Heart right ventricle (tissue), 16 donors: ENCODE measurements at places on chromosomes 7 and 10. TPM values are rescaled to one million over a fixed set of nuclear protein-coding genes. Genes with fewer than 3 reads are reported as not detected.

- no peak for DNase-seq
These were observed 7.1 kb upstream of the CCL24 start for GRCh38 chr7:75820688-75821087.

DNA sequence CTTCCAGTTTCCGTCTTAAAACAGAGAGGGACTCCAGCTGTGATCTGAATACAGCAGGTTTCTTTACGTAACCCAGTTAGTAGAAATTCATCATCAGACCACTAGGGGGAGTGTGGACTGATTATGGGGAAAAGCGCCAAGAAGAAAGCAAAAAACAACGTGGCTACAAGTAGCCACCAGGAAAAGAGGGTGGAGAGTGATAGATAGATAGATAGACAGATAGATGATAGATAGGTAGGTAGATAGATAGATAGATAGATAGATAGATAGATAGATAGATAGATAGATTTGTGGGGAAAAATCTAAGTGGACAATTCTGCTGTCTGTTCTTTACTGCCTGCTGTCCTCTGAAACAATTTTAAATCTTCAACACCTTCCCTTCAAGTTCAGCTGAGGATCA is 12.7 kb upstream of the AKR1B10 start:
- no peak for DNase-seq

- no peak for DNase-seq
These were observed 51.6 kb downstream of the SEM1 start for GRCh38 chr7:96658022-96658412.

- no peak for DNase-seq
These were observed 16.1 kb upstream of the PCLO start for GRCh38 chr7:83178796-83179195.

DNA sequence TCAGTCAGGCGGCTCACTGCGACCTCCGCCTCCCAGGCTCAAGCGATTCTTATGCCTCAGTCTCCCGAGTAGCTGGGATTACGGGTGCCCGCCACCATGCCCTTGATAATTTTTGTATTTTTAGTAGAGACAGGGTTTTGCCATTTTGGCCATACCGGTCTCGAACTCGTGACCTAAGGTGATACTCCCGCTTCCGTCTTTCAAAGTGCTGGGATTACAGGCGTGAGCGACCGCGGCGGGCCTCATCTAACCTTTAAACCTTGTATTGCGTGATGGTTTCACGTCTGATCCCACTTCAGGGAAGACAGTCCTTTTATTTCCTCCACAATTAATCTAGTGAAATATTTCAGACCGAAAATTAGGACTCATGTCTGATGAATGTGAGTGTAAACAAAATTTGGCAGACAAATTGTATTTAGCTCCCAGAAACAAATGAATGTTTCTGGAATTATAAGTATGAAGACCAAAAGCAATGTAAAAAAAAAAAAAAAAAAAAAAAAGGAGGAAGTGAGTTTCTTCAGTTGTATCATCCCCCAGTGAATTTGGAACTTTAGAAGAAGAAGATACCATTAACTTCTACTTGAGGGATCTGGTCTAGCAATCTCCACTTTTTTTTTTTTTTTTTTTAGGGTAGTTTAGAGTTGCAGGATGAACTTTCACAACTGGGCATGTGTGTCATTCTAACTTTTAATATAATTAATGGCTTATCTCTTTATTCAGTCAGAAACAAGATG is 1.6 kb downstream of the NUP42 start:
- no peak for DNase-seq

- DNase-seq: no peak
These were observed 86.0 kb downstream of the SEMA3E start for GRCh38 chr7:83562960-83563359.

GRCh38 chr7:38309555-38309954 is 36.1 kb upstream of the TARP start:
- DNase-seq: no peak

GRCh38 chr7:55065511-55066229 is 46.9 kb downstream of the EGFR start:
- no peak for DNase-seq

- no peak for DNase-seq
These were observed 2.5 kb downstream of the TRIM8 start for GRCh38 chr10:102646610-102647442.

- no peak for DNase-seq
These were observed 139.7 kb upstream of the TMEM72 start for GRCh38 chr10:44771233-44771995.

- no peak for DNase-seq
These were observed 68.5 kb downstream of the MAP3K8 start for GRCh38 chr10:30502266-30503060.

GRCh38 chr10:2342206-2342605 is 604.9 kb upstream of the ADARB2 start:
- no peak for DNase-seq

DNA sequence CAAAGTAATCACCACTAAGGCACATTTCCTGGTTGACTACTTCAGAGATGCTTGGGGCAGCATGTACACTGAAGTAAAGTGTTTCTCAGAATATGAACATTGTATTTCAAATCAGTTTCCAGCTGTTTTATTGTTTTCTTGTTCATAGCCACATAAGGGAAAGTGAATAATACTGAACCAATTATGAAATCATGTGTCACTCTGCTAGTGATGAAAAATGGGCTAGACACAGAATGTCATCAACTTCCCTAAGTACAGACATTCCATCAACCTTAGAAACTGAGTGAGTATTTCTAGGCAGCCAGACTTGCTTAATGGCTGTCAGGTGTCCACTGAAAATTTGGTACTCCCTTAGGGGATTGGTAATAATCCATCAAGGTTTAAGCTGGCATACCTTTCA is 603.5 kb downstream of the ARL4A start:
- DNase-seq: no peak

- DNase-seq: no peak
These were observed 61.4 kb upstream of the PPP1R3C start for GRCh38 chr10:91694170-91694794.

GRCh38 chr10:59910867-59911266 is 4.5 kb upstream of the CCDC6 start:
- DNase-seq: no peak

DNA sequence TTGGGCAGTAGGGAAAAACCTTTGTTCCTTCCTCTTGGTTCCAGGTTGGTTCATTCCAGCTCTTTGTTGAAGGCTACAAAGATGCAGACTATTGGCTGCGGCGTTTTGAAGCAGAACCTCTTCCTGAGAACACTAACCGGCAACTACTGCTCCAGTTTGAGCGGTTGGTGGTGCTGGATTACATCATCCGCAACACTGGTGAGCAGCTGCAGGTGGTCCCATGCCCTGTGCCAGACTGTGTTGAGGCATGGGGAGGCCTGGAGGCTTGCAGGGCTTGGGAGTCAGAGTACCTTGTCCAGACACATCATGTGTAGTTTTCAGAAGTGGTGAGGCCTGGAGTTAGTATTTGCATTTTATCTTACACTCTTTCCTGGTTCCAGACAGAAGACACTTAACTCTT is 16.3 kb downstream of the PI4K2A start:
- no peak for DNase-seq

GRCh38 chr10:82071231-82071630 is 196.2 kb downstream of the NRG3 start:
- no peak for DNase-seq

DNA sequence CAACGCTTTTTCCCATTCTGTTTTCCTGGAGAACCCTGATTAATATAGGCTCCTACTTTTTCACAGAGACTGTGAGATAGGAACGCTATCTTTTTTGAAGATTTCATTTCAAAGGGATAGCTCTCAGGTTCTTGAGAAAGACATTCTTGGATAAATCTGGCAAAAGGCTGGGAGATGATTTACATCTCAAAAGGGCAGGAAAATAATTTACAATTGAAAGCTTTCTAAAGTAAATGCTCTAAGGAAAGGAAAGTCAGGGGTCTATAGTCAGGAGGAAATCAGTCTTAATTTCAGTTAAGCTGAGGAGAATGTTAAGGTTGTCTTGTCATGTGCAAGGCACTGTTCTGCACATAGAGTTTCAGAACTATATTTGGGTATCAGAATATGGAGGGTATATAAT is 278.8 kb downstream of the KIF20B start:
- DNase-seq: no peak

DNA sequence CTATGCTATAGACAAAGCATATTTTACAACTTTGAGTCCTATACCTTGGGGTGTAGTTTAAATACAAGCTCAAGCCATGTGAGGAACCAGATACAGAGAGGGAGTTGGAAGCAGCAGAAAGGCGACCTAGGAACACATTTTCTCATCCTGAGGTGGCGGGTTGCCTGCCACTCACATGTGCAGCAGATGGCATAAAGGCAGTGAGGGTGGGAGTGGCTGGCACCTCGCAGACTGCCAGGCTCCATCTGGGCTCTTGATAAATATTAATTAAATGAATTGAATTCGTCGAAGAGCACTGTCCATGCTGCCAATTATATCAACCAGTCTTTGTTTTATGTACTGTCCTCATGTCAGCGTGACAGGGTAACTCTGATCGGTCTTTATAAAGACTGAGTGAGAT is 79.0 kb upstream of the SEMA3C start:
- DNase-seq: no peak

DNA sequence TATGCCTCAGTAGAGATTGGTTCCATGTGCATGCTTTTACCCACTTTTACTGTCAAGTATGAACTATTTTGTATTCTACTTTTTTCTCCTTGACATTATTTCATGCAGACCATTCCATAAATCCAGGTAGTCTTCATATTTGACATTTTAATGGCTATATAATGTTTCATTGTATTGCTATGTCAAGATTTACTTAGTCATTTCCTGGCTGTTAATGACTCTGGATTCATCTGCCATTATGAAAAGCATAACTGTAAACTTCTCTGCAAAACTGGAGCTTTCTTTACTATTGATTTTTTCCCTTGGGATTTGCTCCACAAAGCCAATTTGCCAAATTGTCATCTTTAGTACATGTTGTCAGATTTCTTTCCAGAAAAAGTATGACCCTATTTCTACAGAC is 6.8 kb upstream of the MSRB2 start:
- DNase-seq: no peak

Gene CDH23
- 5.4 TPM for total RNA-seq

Gene BLNK
- total RNA-seq: 1.9 TPM

Gene WIPF3
- total RNA-seq: 6.9 TPM

Gene SPDYE2
- total RNA-seq: not detected

Gene SP4
- total RNA-seq: 6.7 TPM

Gene BTBD16
- total RNA-seq: 0.76 TPM

Gene SCART1
- 0.59 TPM for total RNA-seq

Gene ABCB1
- total RNA-seq: 2.9 TPM
